Activated CD4-positive, alpha-beta memory T cell treated with anti-CD3 and anti-CD28 coated beads, Interleukin-2, amount 10 ng/mL, durations not matched to agents 7 days and 5 days (primary cell): ENCODE measurements at places on chromosomes 1 and 21.

- no peaks in the 10 kb centered on the region for H3K36me3 ChIP-seq
- H3K27ac ChIP-seq, result no peak overlapping the region
- DNase-seq, result no peak
- no peak overlapping the region for H3K4me3 ChIP-seq
These were observed 13.1 kb downstream of the EVA1C start for GRCh38 chr21:32425628-32426027.

DNA sequence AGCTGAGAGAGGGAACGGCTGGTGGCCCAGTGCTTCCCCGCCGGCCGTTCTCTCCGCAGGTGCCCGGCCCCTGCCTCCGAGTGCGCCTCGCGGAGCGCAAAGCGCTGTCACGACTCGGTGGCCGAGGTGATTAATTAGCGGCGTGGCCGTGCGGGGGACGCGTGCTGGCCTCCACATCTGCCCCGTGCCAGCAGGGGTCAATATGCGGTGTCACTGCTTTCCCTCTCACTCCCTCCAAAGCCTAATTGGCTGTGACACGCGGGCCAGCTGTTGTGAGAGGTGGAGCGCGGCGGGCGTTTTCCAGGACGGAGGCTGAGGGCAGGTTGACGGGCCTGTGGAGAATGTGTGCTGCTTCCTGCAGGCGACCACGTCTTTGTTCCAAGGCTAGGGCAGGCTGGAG lies 239.0 kb downstream of the LMX1A start:
- DNase-seq, result no peak
- H3K4me3 ChIP-seq, result no peak overlapping the region
- H3K36me3 ChIP-seq, result no peaks in the 10 kb centered on the region
- no peak overlapping the region for H3K27ac ChIP-seq
- no peaks in the 10 kb centered on the region for H3K4me1 ChIP-seq

GRCh38 chr1:24990779-24991641 lies 60.9 kb upstream of the RUNX3 start:
- no peak for DNase-seq
- no peaks in the 10 kb centered on the region for H3K36me3 ChIP-seq
- H3K27ac ChIP-seq, result peak overlapping the region; percentile 97
- peaks cover 10% of the 10 kb centered on the region for H3K27me3 ChIP-seq
- no peak overlapping the region for H3K4me3 ChIP-seq

DNA sequence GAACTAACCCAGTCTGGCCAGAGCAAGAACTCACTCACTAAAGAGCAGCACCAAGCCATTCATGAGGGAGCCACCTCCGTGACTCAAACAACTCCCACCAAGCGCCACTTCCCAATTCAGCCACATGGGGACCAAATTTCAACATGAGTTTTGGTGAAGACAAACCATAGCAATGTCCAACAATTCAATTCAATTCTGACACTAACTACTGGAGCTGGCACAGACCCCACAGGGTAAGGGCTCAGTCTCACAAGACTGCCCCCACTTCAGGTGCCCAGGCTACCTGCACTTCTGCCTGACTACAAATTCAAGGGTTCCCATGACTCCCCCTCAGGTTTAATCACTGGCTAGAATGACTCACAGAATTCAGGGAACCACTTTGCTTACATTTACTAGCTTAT lies 48.8 kb upstream of the RAP1A start:
- DNase-seq, result peak; percentile 33
- no peak overlapping the region for H3K4me3 ChIP-seq
- no peak overlapping the region for H3K27ac ChIP-seq
- peaks cover 3% of the 10 kb centered on the region for H3K36me3 ChIP-seq

DNA sequence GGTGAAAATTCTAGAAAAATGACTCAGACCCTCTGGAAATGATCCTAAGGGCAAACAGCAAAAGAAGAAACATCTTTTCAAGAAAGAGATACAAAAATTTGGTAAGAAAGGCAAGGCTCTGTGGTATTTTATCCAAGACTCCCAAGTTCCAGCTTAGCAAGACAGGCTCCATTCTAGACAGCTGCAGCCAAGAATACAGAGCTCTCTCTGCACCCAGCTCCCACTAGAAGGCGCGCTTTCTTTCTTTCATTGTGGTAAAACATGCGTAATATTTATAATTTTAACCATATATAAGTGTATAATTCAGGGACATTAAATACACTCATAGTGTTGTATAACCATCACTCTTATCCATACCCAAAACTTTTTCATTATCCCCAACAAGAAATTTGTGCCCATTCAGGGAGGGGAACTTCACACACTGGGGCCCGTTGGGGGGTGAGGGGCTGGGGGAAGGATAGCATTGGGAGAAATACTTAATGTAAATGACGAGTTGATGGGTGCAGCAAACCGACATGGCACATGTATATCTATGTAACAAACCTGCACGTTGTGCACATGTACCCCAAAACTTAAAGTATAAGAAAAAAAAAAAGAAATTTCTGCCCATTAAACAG lies 2.2 kb upstream of the HFM1 start:
- no peaks in the 10 kb centered on the region for H3K36me3 ChIP-seq
- H3K27ac ChIP-seq, result no peak overlapping the region
- H3K4me1 ChIP-seq, result peaks cover 5% of the 10 kb centered on the region
- H3K27me3 ChIP-seq, result peaks cover 61% of the 10 kb centered on the region
- no peak overlapping the region for H3K4me3 ChIP-seq

DNA sequence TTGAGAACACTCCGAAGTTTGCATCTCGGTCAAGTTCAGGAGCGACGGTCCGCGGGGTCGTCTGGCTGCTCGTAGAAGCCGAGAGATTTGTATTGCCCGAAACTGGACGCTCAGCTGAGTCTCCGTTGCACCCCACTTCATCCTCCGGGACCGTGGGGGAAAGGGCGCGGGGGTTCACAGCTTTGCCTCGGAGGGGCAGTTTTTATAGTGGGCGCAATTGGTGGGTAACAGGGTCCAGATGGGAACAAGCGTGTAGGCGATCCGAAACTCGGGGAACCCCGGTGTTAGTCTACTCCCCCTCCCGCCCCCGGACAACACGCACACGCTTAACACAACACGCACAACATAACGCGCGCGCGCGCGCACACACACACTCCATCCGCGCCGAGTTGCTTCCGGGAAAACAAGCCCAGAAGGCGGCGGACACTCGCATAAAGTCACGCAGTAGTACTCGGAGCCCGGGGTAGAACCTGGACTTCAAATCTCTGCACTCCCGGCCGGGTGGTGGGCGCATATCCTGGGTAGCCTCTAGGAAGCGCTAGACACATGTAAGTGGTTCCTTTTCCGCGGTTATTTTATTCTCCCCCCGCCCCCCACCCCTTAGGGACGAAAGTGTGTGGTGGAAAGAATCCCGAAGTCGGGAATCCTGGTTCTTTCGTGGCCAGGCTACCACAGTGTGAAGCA lies 1.1 kb upstream of the JUN start:
- peak overlapping the region; percentile 96 for H3K27ac ChIP-seq
- H3K4me3 ChIP-seq, result peak overlapping the region; percentile 89
- H3K36me3 ChIP-seq, result peaks cover 35% of the 10 kb centered on the region

GRCh38 chr1:51861669-51862068 lies 16.9 kb downstream of the NRDC start:
- H3K27ac ChIP-seq, result no peak overlapping the region
- H3K4me1 ChIP-seq, result peaks cover 12% of the 10 kb centered on the region
- no peaks in the 10 kb centered on the region for H3K27me3 ChIP-seq
- no peak for DNase-seq
- peaks cover 11% of the 10 kb centered on the region for H3K36me3 ChIP-seq
- no peak overlapping the region for H3K4me3 ChIP-seq

DNA sequence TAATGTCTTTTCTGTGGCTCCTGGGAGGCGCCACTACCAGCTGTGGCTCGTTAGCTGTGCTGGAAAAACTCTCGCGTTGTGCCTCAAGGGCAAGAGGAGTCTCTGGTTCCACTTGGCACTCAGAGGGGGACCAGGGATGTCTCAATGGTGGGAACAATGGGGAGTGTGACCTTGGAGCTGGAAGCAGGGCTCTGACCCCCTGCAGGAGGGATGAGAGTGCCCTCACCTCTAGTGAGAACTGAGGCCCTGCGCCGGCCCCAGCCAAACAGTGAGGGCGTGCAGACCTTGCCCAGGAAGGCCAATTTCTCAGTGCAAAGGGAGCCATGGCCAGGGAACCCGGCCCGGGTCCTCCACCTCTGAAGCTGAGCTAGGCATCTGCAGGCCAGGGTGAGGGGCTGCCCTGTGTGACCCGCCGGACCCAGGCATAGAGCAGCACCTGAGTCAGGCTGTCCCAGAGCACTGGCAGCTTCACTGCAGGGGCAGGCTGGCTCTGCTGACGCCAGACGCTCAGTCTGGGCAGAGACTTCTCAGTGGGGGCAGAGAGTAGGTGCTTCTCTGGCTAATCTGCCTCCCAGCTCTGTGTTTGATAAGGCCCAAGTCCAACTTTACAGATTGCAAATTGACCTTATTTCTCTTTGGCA lies 1.8 kb downstream of the RD3 start:
- peaks cover 2% of the 10 kb centered on the region for H3K4me1 ChIP-seq
- H3K4me3 ChIP-seq, result no peak overlapping the region
- DNase-seq, result no peak
- no peak overlapping the region for H3K27ac ChIP-seq

GRCh38 chr1:24752305-24752704 lies 7.1 kb downstream of the CLIC4 start:
- peaks cover 3% of the 10 kb centered on the region for H3K27me3 ChIP-seq
- H3K4me3 ChIP-seq, result no peak overlapping the region
- no peak overlapping the region for H3K27ac ChIP-seq
- DNase-seq, result no peak
- peaks cover 15% of the 10 kb centered on the region for H3K4me1 ChIP-seq
- H3K36me3 ChIP-seq, result no peaks in the 10 kb centered on the region

GRCh38 chr1:172299515-172299914 lies 121.0 kb upstream of the C1orf105 start:
- no peak overlapping the region for H3K27ac ChIP-seq
- H3K4me3 ChIP-seq, result no peak overlapping the region
- peaks cover 2% of the 10 kb centered on the region for H3K4me1 ChIP-seq

GRCh38 chr1:161736335-161736969 lies 13.1 kb upstream of the DUSP12 start:
- H3K27ac ChIP-seq, result no peak overlapping the region
- no peak overlapping the region for H3K4me3 ChIP-seq
- H3K27me3 ChIP-seq, result peaks cover 30% of the 10 kb centered on the region
- H3K4me1 ChIP-seq, result peaks cover 41% of the 10 kb centered on the region

- H3K4me1 ChIP-seq, result no peaks in the 10 kb centered on the region
- H3K27ac ChIP-seq, result no peak overlapping the region
- H3K4me3 ChIP-seq, result no peak overlapping the region
- H3K36me3 ChIP-seq, result no peaks in the 10 kb centered on the region
- H3K27me3 ChIP-seq, result no peaks in the 10 kb centered on the region
- no peak for DNase-seq
These were observed 763.6 kb downstream of the ADGRL2 start for GRCh38 chr1:82564333-82564732.

DNA sequence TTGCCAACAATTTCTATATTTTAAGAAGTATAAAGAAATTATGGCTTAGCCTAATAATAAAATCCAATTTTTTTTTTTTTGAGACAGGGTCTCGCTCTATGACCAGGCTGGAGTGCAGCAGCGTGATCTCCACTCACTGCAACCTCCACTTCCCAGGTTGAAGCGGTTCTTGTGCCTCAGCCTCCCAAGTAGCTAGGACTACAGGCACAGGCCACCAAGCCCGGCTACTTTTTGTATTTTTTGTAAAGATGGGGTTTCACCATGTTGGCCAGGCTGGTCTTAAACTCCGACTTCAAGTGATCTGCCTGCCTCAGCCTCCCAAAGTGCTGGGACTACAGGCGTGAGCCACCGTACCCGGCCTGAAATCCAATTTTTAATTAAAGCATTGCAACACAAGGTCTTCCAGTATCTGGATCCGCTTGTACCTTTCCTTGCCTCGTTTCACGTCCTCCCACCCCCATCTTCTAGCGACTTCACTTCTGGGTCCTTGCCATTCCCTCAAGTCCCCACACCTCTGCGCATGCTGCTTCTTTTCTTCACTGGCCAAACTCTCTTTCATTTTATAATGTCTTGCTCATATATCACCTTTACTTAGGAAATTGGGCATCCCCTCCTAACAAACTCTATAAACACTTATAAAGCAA lies 2.3 kb downstream of the FUBP1 start:
- no peak overlapping the region for H3K27ac ChIP-seq
- no peak overlapping the region for H3K4me3 ChIP-seq
- peak; percentile 18 for DNase-seq
- H3K4me1 ChIP-seq, result peaks cover 47% of the 10 kb centered on the region
- peaks cover 44% of the 10 kb centered on the region for H3K36me3 ChIP-seq

- H3K27ac ChIP-seq, result peak overlapping the region; percentile 38
- no peak for DNase-seq
- peaks cover 66% of the 10 kb centered on the region for H3K4me1 ChIP-seq
These were observed 1.9 kb downstream of the DHRS3 start for GRCh38 chr1:12615865-12616708.

DNA sequence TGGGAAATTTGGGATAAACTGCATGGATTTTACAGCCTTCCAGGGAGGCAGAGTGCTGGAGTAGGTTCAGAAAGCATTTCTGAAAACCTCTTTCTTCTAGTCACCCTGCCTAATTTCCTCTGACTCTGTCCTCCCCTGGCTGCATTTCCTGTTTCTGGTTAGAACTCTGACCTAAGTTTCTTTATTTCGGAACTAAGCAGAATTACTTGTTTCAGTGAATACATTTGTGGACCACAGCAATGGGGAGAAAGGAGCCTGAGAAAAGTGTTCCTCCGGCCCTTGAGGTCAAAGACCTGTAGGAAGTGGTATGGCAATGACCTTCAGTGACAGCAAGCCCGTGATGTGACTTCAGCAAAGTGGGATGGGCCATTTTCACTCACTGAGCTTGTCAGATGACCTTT lies 173.4 kb upstream of the RUNX1 start:
- H3K4me3 ChIP-seq, result no peak overlapping the region
- no peaks in the 10 kb centered on the region for H3K36me3 ChIP-seq
- peaks cover 19% of the 10 kb centered on the region for H3K27me3 ChIP-seq
- DNase-seq, result peak; percentile 53
- H3K27ac ChIP-seq, result peak overlapping the region; percentile 0

DNA sequence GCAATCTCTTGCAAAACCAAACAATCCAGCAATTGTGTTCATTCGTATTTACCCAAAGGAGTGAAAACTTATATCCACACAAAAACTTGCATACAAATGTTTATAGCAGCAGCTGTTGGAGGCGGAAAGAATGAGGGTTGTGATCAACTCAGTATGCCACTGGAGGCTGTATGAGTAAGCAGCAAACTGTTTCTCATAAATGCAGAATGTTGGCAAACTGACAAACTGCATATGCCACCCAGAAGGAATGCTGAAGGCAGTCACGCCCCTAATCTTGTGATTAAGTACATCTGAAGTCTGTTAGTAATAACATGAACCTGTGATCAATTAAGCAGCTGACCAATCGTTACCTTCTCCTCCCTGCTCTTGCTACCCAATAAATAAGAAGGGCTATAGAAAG lies 60.5 kb upstream of the CR2 start:
- no peak overlapping the region for H3K4me3 ChIP-seq
- no peaks in the 10 kb centered on the region for H3K4me1 ChIP-seq
- H3K27ac ChIP-seq, result no peak overlapping the region
- DNase-seq, result no peak
